ENCODE measurements at places on chromosomes 1 and 21.
A peak's percentile ranks its signal among the peaks of the same experiment; 100 is the strongest.

DNA sequence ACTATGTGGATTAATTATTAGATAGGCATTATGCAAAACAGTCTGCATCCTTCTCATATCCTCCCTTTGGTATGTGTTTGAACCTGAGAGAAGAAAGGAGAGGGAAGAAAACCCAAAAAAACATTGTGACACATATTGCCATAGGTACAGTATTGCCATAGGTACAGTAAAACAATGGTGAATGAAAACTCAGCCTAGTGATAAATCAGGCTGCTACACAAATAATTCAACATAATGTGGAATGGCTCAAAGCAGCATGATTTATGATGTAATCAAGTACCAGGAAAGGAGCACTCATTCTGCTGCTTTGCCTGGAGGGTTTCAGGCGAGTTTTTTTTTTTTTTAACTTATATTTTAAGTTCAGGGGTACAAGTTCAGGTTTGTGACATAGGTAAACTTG is 213.9 kb upstream of the LYPLAL1 start:
- no peak for DNase-seq

GRCh38 chr1:115537415-115537814 is 104.4 kb upstream of the VANGL1 start:
- no peak for DNase-seq

GRCh38 chr21:34177919-34178567 is 104.7 kb downstream of the MRPS6 start:
- DNase-seq, result no peak

GRCh38 chr1:1121611-1122077 is 5.8 kb upstream of the C1orf159 start:
- no peak for DNase-seq

- DNase-seq, result no peak
Measured at GRCh38 chr1:2060072-2060471, 9.9 kb downstream of the PRKCZ start.

DNA sequence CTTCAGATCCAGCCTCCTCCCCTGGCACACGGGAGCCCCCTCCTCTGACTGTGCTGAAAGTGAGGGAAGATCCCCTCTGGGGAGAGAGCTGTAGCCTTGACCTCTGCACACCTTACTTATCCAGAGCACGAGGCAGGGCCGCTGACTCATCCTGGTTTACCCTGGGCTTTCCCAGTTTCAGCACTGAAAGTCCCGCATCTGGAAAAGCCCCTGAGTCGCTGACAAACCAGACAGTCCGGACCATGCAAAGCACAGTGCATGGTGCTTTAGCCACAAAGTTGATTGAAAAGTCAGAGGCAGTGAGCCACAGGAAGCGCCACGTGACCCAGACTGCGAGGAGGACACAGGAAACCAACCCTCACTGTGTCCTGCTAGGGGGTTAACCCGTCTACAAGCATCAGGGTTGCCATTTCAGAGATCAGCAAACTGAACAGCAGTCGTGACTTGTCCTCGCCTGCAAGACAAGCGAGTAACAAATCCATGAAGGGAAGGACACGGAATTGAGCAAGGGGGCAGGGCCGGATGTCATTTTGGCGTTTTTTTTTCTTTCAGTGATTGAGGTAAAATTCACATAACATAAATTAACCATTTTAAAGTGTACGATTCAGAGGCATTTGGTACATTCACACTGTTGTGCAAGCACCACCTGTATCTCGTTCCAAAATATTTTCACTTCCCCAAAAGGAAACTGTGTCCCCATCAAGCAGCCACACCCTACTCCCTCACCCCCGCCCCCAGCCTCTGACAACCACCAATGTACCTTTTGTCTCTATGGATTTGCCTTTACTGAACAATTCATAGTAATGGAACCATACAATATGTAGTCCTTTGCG is 19.9 kb upstream of the IFNGR2 start:
- DNase-seq, result peak; percentile 62

GRCh38 chr1:211613951-211614350 is 35.0 kb upstream of the SLC30A1 start:
- DNase-seq, result no peak

Measured in CD8-positive, alpha-beta T cell (primary cell).